HFFc6 (cell line): ENCODE measurements at places on chromosomes 3 and 15. TPM values are rescaled to one million over a fixed set of nuclear protein-coding genes. Genes with fewer than 3 reads are reported as not detected.

JMJD7 gene
- total RNA-seq: 4.9 to 8.4 TPM (median 7.1 TPM) in 3 replicates

DNA sequence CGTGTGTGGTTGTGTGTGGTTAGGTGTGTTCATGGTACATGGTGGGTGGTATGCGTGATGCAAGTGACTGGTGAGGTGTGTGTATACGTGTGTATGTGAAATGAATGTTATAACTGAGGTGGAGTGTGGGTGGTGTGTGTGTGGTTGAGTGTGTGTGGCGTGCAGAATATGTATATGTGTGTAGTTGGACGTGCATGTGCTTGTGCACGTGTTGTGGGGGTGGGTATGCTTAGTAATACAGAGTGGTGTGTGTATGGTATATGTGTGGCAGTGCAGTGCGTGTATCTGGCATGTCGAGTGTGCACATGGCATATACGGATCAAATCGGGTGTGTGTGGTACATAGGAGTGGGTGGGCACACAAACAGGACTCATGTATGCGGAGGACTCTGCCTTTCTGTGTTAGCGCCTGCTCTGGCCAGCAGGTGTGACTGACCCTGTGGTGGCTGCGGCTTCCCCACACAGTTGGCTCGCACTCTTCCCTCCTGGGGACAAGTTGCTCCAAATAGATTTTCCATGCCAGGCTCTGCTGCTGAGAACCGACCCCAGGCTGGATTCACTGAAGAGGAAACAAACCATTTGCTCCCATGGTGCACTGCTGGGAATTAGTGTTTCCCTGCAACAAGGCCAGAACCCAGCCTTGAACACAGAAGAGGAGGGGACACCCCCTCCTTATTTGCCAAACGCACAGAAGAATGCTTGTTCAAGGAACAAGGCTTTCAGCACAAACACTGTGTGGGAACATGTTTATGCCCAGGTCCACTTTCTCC is 1.2 kb upstream of the C3orf70 start:
- no peak for DNase-seq

DNA sequence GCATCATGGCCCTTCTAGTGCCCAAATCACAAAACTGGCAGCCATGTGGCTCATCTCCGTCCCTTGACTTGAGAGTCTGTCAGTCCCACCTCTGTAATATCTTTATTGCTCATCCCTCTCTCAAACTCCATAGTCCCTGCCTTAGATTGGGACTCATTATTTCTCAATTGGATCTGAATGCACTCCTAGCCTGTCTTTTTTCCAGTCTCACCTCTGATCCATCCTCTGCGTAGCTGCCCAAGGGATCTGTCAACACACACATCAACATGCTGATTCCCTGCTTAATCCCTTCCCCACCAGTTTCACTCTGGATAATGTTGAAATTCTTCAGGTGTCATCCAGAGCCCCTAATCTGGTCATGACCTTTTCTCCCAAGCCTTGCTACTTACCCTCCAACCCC is 39.3 kb downstream of the NMNAT3 start:
- DNase-seq: no peak

- DNase-seq: peak; percentile 84
These were observed 46.2 kb downstream of the TBL1XR1 start for GRCh38 chr3:177150970-177151627.

GP5 gene
- 0.05 TPM in 1 of 3 replicates, not detected in the others for total RNA-seq

DNA sequence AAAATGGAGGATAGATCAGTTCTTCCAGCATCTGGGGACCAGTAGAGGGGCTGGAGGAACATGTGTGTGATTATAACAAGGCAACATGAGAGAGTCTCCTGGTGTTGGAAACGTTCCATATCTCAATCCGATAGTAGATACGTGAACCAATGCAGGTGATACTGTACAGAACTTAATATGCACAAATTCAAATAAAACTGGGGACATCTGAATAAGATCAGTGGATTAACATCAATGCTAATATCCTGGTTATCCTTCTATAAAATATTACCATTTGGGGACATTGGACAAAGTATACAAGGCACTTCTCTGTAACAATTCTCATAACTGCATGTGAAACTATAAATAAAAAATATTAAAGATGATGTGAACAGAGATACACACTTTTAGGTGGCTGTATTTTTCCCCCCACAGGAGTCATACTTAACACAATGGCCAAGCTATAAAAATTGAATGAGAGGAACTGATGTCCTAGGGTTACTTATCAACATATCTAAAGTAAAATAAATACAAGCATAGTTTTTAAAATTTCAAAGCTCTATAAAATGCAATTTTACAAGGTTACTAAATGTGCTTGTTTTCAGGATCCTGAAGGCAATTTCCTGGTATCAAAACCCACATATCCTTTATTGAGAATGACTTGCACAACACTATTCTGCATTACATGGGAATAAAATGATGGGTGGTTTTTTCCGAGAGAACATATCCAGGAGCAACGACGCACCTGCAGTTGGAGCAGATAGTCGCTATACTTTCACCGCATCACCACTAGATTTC is 31.1 kb upstream of the TJP1 start:
- DNase-seq: no peak

DNA sequence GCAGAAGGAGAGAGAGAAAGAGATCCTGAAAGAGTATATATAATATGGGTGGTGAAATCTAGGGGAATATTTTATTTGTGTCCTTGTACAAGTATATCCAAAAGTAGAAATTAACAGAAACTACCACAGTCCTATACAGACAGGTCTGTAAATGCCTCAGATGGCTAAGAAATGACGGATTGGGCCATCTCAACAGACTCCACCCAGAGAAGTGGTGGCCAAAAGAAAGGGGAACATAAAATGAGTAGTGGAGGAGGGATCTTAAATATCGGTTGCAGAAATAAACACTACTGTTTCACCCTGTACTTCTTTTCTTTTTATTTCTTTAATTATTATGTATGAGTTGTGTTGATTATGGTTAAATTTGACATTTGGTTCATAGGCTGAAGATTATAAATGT is 47.7 kb downstream of the CCR3 start:
- no peak for DNase-seq

PYGO1 gene
- 8.2 to 9.4 TPM (median 8.7 TPM) in 3 replicates for total RNA-seq

DNA sequence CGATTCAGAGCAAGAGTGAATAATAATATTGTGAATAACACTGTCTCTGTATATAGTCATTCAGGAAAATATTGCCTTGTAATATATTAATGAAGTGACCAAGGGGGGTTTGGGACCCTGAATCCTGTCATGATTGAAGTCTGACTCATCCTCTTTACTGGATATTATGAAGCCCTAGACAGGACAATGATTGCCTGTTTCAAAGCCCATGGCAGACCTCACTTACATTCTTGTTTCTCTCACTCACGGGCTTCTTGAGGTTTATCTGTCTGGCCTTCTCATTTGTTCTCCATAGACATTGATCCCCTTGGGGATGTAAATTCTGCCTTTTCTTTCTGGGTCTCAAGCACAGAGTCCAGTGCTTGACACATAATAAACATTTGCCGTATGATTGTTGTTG is 449.3 kb upstream of the THRB start:
- no peak for DNase-seq

FBXO40 gene
- not detected in 3 replicates for total RNA-seq

TMC3 gene
- total RNA-seq: not detected in 3 replicates

DNA sequence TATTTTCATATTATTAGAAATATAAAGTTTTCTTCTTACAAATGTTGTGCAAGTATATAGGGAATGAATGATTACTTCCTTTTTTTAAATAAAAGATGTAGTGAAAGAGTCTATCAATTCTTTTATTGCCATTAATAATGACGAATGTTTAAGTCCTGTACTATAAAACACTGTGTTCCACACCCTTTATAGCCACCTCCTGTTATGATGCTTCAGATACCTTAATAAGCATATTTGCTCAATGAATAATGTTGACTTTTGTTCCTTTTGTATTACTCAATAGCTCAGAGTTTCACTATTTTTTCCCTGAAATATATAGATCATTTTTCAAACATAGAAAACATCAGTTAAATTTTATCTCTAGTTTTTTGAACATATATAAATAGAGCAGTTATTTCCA is 378.2 kb upstream of the THBS1 start:
- DNase-seq: peak; percentile 33

P2RY14 gene
- total RNA-seq: not detected in 3 replicates

- DNase-seq: no peak
These were observed 3.8 kb downstream of the FAM43A start for GRCh38 chr3:194689493-194689944.

DNA sequence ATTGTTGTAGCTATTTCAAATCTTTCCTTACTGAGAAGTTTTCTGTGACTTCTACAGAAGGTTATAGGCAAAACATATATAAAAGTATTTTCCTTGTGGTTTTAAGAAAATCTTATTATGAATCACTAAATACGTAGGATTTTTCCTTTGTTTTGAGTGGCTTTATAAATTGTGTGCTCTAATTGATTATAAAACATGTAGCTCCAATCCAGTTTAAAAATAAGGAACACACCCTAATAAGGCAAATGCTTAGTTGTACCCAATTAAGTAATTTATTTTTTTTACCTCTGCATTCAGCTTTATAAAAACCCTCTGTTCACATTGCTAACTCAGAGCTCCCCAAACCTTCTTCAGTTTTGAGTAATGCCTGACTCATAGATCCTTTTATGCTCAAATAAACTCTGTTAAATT is 408.0 kb downstream of the NAALADL2 start:
- peak; percentile 90 for DNase-seq

DNA sequence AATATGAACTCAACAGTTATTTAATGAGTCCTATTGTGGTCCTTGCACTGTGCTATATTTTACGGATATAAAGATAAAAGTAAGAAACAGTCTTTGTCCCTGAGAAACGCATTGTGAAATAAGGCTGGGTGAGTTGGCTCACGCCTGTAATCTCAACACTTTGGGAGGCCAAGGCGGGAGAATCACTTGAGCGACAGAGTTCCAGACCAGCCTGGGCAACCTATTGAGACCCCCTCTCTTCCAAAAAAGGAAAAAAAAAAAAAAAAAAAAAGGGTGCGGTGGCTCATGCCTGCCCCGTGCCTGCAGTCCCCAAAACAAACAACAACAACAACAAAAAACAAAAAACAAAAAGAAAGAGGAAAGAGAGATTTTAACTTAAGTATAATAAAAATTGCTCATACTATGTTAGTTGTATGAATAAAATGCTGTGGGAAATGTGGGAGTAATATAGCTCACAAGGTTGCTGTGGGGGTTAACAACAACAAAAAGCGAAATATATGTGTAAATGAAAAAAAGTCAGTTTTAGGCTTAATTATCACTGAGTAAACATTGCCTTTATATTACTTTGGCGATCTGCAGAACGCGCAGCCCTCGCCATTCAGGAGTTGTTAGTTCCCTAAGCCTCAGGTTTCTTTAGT is 461 bp upstream of the FNDC3B start:
- no peak for DNase-seq

DNA sequence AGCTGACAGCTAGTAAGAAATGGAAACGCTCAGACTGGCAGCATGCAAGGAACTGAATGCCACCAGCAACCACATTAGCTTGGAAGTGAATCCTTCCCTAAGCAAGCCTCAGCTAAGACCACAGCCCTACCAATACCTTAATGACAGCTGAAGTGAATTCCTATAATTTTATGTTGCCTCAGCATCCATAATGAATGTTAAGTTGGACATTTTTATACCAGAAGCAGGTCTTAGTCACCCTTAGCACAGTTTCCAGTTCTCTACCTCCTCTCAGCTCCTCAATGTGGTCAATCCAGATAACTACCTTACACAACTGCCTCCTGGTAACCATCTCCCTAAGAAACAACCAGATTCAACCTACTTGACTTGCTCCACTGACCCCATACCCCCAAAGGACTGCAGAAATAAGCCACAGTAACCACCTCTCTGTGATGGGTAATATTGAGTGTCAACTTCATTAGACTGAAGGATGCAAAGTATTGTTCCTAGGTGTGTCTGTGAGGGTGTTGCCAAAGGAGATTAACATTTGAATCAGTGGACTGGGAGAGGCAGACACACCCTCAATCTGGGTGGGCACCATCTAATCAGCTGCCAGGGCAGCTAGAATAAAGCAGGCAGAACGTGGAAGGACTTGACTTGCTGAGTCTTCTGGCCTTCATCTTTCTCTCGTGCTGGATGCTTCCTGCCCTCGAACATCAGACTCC is 33.5 kb downstream of the NEDD4 start:
- DNase-seq: no peak

ANKRD34C gene
- total RNA-seq: not detected in 3 replicates

GRCh38 chr3:36756269-36756668 is 8.1 kb downstream of the DCLK3 start:
- DNase-seq: no peak

IMPG2 gene
- total RNA-seq: 0.07 to 0.08 TPM (median 0.07 TPM) in 3 replicates

DNA sequence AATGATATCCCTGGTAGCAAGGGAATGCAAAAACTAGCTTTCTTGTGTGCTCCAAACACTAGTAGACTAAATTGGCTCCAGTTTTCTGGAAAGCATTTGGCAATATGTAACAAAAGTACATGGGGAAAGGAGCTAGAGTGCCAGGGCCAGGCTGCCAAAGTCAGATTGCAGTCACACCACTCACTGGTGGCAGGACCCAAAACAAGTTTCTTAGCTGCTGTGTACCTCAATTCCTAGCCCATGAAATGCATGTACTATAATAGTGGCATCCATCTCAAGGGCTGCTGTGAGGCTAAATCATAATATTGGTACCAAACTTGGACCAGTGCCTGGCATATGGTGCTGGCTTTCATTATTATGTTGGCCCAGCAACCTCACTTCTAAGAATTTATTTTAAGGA is 49.3 kb downstream of the CLDN18 start:
- no peak for DNase-seq

CA12 gene
- 7.5 and 15.0 TPM in 2 replicates for total RNA-seq

DNA sequence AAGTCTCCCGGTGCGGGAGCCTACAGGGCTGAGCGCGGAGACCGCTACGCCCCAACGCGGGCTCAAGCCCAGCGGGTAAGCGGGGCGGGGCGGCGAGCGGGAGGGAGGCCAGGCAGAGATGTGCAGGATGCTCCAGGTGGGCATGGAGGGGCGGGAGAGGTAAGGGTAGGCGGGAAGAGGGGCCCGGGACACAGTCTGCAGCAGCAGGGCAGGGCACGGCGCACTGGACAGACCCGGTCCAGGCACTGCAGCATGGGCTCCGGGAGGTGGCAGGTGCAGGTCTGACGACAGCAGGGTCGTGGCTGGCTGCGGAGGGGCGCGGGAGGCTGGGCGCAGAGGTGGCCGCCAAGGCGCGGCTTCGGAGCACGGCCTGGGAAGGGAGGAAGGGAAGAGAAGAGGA is 102.8 kb downstream of the GABRB3 start:
- DNase-seq: no peak
